Inflammatory macrophage treated with lipopolysaccharide for 1 hour (primary cell): ENCODE measurements at places on chromosomes 6 and 20.
A peak's percentile ranks its signal among the peaks of the same experiment; 100 is the strongest.

- no peak for DNase-seq
Measured at GRCh38 chr6:75512591-75512990, 19.0 kb upstream of the FILIP1 start.

- DNase-seq = no peak
Measured at GRCh38 chr6:45756606-45757005, 259.1 kb downstream of the CLIC5 start.

GRCh38 chr20:38110525-38111178 is 54.4 kb downstream of the TGM2 start:
- DNase-seq = no peak

DNA sequence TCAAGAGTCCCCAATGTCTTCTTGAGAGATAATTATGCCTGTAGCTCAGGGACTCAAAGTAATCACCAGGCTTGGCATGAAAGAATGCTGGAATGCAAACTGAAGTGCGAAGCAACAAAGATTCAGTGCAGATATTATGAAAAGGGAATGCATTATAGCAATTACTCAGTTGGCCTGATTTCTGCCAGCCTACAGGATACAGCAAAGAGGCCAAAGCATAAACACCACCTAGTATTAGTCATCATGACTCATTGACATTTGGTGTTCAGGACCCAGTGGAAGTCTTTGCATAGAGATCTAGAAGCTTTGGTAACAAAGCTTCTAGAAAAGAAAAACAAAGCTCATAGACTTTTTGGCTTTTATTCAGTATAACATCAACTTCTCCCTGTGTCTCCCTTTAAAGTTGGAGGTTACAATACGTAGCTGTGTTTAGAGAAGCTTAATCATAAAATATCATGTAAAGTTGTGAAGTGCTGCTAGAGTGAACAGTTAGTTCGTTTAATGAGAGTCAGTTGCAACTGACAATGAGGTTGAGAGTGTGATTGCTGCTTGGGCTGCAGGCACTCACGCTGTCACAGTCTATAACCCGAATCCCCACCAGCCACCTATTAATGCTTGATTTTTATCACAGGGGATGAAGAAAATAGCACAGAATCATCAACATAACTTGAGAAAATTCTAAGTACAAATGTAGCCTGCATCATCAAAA is 932.7 kb downstream of the TFAP2A start:
- DNase-seq = no peak

- no peak for DNase-seq
Measured at GRCh38 chr6:14231071-14231483, 113.5 kb downstream of the CD83 start.

- no peak for DNase-seq
Measured at GRCh38 chr20:23144856-23145255, 58.7 kb upstream of the CD93 start.

GRCh38 chr20:36085686-36086267 is 68.8 kb upstream of the EPB41L1 start:
- peak; percentile 74 for DNase-seq

GRCh38 chr6:25536781-25537180 is 115.2 kb upstream of the SCGN start:
- no peak for DNase-seq

DNA sequence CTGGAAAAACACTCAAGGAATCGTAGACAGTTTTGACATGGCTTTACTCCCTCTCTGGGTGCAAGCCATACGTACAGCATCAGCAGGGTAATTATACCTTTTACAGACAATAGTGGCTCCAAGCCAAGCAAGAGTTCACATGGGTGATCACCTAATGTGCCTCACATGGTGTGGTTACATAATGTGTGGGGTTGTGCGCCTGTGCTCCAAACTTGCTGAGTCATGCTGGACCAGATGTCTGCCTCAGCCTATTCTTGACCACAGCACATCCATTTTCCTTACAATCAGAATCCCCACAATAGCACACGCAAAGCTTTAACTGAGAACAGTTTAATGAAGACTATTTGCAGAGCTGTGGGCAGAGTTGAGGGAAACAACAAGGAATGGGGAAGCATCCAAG is 74.5 kb downstream of the ALDH8A1 start:
- DNase-seq = no peak

DNA sequence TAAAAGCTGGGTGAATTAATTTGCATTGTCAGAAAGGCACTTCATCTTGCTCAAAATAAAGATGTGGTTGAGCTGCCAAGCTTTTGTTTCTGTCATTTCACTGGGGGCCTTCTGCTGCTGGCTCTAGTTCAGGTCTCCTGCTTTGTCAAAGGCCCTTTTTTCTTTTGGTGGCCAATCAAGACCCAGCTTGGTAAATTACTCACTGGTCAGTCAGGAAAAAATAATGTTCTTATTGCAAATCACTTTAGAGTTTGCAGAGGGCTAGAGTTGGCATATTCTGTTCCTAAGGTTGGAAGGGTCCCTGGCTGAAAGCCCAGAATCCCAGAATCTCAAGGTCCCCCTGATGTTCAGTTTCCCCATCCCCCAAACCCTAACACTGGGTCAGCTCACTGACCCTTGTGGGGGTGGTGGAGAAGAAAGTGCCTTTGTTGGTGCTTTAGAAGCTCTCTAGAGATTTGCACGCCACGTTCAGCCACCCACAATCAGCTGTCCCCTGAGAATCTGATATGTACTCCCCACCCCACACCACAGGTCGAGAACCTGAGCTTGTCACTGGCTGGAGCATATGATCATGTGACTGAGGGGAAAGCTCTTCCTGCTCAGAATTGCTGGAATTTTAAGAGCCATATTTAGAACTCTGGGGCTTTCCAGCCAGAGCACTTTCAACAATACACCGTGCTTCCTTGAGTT is 21.7 kb upstream of the BNIP5 start:
- DNase-seq = no peak

DNA sequence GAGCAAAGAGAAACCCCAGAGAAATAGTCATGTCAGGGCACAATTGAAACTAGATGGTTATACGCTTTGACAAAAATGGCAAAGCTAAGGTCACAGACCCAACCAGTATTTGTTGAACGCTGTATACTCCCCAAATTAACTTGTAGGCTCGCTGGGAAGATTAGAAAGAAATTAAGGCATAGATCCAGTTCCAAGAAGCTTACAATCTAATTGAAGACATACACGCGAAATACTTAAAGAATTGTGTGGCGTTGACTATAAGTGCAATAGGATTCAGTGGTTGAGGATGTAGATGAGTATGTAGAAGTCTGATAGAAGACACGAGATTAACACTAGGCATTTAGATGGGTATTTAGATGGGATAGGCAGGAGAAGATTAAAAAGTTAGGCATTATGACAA is 525 bp downstream of the FAM229B start:
- no peak for DNase-seq

DNA sequence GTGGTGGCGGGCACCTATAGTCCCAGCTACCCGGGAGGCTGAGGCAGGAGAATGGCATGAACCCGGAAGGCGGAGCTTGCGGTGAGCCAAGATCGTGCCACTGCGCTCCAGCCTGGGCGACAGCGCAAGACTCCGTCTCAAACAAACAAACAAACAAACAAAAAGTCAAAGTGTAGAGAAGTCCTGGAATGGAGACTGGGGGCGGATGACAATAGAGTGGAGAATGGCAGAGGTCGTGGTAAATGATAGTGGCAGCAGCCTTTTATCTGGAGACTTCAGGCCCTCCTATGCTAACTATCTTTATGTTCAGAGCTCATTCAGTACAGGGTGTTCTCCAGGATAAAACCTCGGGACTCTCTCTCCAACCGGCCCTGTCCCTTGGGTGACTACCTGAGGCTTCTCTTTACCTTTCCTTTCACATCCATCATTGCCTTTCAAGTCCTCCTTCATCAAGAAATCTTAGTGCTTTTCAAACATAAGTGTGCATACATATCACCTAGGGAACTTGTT is 1.4 kb upstream of the FKBPL start:
- no peak for DNase-seq

DNA sequence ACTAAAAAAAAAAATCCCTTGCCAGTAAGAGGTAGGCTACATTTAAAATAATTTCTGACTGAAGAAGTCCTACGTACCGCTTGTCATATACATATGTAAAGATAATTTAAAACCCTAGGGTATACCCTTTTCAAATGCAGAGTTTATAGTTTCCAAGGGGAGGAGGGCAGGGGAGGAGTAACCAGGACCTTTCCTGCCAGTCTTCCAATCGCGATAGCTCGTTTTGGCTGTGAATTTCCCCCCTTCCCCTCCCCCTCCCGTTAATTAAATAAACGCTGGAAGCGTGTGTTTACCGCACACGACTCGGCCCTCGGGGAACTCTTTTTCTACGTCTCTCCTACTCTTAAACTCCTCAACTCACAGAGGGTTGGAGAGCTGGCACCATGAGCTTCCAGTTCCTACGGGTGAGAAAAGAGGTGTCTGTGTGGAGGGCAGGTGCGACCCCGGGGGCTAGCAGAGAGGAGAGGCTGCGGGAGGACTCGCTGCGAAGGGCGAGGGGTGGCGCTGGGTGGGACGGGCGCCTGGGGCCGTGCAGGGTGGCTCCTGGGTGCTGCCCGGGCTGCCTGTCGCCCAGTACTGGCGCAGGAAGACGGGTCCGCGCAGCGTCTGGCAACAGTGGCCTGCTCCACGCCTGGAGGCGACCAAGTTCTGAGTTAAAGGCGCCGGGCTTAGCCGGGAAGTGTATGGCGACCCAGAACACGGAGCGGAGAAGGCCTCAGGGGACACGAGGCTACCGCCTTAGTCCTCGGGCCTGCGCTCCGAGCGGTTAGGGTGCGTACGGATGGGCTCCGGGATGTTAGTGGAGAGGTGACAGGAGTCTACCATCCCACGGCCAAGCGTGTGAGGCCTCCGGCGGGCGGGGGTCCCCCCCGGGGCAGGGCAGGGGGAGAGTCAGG is 4.1 kb upstream of the TFAP2C start:
- DNase-seq = no peak

- no peak for DNase-seq
Measured at GRCh38 chr6:137146206-137146605, 27.2 kb downstream of the IL22RA2 start.

DNA sequence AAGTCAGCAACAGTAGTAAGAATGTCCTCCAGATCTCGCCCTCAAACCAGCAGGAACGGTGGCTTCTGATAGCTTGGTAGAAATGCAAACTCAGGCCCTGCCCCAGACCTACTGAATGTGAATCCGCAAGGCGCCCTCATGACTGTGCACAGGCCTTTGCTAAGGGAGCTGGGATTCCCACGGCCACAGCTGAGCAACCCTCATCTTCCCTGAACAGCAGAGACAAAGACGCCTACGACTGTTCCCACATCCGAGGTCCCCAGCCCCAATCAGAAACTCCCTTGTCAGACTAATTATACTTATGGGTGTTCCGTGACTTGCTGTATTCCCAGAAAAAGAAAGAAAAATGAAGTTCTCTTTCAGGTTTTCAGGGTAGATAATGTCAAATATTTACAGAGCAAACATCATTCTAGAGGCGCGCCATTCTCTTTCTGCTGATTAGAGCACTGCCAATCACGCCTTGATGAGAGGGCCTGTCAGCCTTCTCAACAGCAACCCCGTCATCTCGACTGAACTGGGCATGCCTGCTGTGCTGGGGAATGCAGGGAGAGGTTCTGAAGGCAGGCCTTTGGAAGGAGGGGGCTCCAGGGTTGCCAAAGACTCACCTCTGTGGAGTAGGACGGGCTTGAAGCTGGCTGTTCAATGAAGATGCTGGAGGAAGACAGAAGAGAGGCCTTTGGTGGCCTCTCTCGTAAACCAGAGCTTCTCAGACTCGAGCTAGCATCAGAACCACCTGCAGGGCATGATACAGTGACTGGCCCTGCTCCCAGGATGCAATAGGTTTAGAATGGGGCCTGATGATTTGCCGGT is 79.9 kb downstream of the ZNF217 start:
- no peak for DNase-seq

DNA sequence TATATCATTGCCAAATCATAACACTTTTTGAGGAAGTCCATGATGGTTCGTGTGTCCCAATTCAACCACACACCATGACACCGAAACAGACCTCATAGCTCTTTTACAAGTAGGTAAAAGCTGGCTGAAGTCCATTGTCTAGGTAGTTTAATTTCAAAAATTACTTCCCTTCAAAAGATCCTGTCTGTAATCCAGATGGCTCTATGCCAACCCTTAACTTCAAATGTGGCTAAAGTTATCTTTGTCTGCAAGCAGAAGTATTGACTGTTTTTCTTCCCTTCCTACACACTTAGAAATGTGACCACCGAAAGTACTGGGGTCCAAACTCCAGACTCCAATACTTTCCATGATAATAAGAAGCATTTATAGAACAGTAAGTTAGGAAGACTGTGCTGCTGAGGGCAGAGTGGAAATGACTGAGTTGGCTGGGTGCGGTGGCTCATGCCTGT is 8.3 kb upstream of the TIAM2 start:
- DNase-seq = peak; percentile 4

DNA sequence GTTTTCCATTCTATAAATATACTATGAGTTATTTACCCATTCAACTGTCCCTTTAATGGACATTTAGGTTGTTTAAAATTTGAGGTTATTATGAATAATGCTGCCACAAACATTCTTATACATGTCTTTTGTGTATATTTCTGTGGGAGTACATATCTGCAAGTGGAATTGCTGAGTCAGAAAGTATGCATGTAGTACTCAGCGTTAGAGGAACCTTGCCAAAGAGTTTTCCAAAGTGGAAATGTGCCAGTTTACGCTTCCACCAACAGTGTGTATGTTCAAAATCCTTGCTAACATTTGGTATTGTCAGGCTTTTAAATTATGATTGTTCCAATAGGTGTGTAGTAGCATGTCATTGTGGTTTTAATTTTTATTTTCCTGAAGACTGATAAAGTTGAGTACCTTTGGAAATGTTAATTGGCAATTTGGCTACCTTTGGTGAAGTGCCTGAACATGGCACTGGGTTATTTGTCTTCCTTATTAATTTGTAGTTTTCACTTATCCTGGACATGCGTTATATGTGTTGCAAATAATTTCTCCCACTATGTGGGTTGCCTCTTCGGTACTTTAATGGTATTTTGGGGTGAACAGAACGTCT is 341.2 kb downstream of the CD83 start:
- no peak for DNase-seq

DNA sequence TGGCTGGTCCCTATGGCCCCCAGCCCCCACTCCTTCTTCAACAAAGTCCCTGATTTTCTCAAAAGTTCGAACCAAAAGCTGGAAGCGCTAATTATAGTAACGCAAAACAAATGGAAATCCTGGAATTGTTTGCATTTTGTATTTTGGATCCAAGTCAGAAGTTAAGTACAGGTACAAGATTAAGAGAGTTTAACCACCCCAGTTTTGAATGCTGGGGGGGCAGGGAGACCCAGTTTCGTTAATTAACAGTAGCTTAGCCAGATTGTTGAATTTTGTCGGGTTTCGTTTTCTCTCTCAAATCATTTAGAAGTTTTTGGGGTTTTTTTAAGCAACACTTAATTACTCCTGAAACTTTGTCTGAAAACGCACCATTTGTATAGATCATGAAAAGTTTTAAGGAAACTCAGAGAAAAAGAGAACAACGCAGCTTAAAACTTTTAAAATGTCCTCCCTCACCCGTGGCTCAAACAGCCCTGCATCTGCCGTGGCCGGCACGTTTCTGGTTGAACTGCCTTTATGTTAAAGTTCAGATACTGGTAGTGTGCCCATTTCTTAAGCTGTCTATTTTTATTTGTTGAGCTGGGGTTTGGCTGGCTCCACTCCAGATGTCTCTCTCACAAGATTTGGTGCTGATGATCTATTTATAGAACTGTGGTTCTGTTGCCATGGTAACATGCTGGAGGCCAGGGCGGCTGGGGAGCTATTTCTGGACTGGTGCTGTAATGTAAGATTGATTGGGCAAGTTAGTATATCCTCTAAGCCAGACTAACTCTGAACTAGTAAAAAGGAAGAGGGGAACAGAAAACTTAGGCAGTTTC is 55.0 kb downstream of the GNAS start:
- DNase-seq = peak; percentile 95

GRCh38 chr6:109450801-109451200 is 4.8 kb downstream of the MICAL1 start:
- no peak for DNase-seq
